NCI-H1694 (cell line): ENCODE measurements at places on chromosomes 1 and 21.
A peak's percentile ranks its signal among the peaks of the same experiment; 100 is the strongest.

DNA sequence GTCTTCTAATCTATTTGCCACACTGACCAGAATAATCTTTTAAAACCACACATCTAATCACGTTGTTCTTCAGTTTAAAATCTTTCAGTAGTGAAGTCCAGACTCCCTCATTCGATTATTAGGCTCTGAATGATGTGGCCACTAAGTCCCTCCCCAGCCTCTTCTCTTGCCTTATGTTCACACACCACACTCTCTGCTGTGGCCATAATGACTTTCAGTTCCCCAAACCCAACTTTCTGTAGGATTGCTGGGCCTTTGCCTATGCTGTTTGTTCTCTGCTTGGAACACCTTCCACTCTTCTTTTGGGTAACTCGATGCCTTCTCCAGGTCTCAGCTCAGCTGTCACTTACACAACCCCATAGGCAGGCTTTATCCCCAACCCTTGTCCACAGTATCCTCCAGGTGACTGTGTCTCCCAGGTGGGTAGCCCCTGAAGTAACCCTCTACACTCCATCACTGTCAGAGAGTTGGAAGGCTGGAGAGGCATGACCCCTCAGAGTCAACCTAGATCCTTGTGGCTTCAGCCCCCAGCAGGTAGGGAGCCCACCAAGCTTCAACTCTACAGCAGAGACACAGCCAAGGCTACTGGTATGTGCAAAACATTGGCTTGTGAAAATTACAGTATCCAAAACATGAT lies 8.4 kb upstream of the SLC37A1 start:
- no peak for DNase-seq

- DNase-seq = no peak
These were observed 5.0 kb upstream of the SNX27 start for GRCh38 chr1:151606857-151607256.

GRCh38 chr1:200128081-200128480 lies 100.6 kb downstream of the NR5A2 start:
- no peak for DNase-seq

- peak; percentile 18 for DNase-seq
These were observed 5.6 kb downstream of the SH3BGRL3 start for GRCh38 chr1:26285366-26286063.

GRCh38 chr1:183936791-183937190 lies 100.7 kb downstream of the COLGALT2 start:
- DNase-seq = no peak

GRCh38 chr1:219416598-219417238 lies 196.2 kb downstream of the ZC3H11B start:
- peak; percentile 68 for DNase-seq

DNA sequence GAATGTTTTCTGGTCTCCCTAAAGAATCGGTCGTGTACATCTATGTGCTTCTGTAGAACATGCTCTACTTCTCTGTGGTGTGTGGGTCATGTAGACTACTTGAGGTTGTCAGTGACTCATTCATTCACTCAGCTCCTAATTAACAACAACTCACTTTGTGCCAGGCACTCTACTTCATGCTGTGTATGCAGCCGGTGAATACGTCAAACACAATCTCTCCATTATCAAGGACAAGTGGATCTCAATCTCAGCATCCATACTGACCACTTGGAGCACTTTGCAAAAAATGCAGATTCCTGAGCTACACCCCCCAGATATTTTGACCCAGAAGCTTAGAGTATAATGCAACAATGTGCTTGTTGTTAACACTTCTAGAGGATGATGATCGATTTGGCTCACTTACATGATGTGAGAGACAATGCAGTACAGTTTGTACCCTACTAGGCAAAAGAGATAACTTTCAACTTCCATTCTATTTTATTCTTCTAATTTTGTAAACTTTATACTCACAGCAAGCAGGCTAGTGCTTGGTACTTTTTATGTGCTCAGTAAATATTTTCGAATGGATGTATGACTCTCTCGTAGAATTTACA lies 508.6 kb upstream of the ADAMTS5 start:
- DNase-seq = no peak

DNA sequence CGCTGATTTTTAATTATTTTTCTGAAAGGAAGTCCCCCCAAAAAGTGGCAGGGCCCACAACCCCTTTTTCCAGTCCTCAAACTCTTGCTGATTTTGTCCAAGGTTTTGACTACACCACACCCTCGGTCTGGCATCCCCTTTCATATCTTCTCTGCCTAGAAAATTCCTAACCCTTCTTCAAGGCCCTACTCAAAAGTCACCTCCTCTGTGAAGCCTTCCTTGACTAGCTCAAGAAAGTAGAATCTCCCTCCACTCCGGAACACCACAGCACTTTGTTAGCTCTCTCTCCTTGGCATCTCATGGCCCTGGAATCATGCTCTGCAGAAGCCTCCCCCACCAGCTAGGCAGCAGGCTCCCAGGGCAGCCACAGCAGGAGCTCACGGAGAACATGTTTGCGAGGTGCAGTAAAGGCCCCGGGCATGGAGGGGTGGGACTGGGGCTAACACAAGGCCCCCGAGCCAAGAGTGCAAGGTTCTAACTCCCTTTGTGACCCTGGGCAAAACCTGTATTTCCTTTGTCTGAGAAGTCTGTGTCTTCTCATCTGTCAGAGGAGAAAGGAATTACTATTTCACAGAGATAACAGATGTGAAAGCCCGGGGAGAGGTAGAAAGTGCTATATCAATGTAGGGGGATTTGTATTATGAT lies 17.7 kb upstream of the S100A7 start:
- DNase-seq = no peak
